T-cell (primary cell): ENCODE measurements at places on chromosomes 3 and 15. TPM values are rescaled to one million over a fixed set of nuclear protein-coding genes. Genes with fewer than 3 reads are reported as not detected.

The LRRC49 gene
- total RNA-seq = not detected

The STAB1 gene
- 2.0 TPM for total RNA-seq

The LDHAL6B gene
- not detected for total RNA-seq

The RNU6-1 gene
- total RNA-seq = not detected

The COMMD4 gene
- total RNA-seq = 25.0 TPM
